ENCODE measurements at places on chromosomes 11 and 22.

GRCh38 chr11:68469122-68469521 is 8.6 kb downstream of the PPP6R3 start:
- no peak for DNase-seq

- no peak for DNase-seq
These were observed 178.3 kb upstream of the SEZ6L start for GRCh38 chr22:25990940-25991339.

DNA sequence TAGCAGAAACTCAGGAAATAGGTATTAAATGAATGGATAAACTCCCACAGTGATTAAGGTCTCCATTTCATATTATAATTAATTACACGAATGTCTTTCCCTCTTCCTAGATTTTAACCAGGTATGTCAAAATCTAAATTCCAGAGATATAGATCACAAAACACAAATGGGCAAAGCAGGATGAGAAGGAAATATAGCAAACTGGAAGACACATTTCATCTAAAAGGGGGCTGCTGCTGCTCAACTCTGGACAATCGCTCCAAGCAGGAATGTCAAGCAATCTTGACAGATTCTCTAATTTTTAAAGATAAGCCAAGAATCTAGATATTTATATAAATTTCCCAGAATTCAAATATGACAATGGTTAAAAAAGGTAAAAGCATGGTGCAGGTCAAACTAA is 554.2 kb upstream of the CCDC90B start:
- no peak for DNase-seq

DNA sequence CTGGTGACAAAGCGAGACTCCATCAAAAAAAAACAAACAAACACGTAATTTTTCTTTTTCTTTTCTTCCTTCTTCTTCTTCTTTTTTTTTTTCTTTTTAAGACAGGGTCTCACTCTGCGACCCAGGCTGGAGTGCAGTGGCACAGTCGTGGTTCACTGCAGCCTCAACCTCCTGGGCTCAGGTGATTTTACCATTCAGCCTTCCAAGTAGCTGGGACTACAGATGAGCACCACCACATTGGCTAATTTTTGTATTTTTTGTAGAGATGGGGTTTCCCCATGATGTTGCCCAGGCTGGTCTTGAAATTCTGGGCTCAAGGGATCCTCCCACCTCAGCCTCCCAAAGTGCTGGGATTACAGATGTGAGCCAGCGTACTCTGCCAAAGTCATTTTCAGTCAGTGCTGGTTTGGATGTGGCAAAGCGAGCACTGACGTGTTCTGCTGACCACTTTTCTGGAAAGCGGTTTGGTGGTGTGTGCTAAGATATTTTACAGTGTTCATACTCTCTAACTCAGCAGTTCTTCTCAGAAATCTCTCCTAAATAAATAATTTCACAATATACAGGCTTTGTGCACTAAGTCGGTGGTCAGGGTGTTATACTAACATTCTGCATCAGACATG is 10.7 kb downstream of the FAM118A start:
- no peak for DNase-seq

- no peak for DNase-seq
These were observed 67.2 kb downstream of the PRCP start for GRCh38 chr11:82832983-82833382.

DNA sequence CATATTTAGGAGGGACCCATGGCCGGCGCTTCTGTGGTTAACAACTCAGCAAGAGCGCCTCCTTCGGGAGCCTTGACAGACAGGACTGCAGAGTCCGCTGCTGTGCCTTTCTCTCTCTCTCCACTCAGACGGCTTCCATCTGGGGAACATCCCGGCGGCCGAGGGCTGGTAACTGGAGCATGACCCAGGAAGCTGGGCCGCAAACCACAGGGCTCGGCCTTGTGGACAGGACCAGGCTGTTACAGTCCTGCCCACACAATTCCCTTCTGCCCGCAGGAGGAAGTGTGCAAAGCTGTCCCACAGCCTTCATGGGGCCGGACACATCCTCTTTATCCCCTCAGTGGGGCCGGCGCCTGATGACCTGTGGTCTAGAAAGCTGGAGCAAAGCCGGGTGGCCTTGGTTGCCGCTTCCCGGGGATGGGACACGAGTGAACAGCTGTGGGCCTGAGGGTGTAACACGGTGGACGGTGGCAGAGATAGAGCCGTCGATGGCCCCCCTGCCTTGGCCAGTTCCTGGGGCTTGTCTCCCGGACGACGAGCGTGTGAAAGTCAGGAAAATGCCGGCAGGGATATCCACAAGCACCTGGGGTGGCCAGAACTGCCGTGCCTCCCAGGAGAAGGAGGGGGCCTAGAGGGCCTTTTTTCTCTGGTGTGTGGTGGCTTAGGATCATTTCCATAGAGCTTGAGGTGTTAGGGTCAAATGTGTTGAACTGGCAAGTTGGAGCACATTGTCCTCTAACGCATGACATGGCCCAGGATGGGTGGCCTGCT is 50.1 kb downstream of the FBLN1 start:
- DNase-seq, result no peak

GRCh38 chr11:72621008-72621610 is 53.1 kb downstream of the PDE2A start:
- DNase-seq, result no peak

- DNase-seq, result no peak
These were observed 12.4 kb downstream of the SHANK3 start for GRCh38 chr22:50684986-50685385.

GRCh38 chr22:42991010-42991651 is 23.8 kb downstream of the PACSIN2 start:
- DNase-seq, result no peak

GRCh38 chr11:116689413-116690127 is 83.2 kb downstream of the BUD13 start:
- DNase-seq, result no peak

DNA sequence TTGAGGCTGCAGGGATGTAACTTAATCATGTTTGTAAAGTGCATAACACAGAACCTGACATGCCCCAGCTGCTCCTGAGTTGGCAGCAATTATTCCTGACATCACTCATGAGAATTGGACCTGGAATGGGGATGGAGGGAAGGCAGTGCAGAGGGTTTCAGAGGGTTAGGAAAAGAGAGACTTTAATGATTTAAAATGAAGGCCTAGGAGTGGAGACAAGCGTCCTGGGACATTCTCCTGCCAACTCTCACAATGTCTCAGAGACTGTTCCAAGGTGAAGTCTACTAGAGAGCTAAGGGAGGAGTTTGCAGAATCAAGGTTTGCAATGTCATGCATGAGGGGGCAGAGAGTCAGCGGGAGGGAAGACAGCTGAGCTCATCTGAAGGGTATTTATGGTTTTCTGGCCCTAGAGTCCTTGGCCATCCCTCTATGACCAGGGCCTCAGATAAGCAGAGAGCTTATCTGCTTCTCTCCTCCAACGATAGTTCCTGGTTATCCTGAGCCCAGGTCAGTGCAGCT is 36.9 kb downstream of the GGTLC2 start:
- DNase-seq, result no peak

GRCh38 chr11:108170184-108170583 is 48.8 kb downstream of the ACAT1 start:
- DNase-seq, result no peak
